HCEC 1CT (cell line): ENCODE measurements at places on chromosomes 3 and 15.
A peak's percentile ranks its signal among the peaks of the same experiment; 100 is the strongest.

DNA sequence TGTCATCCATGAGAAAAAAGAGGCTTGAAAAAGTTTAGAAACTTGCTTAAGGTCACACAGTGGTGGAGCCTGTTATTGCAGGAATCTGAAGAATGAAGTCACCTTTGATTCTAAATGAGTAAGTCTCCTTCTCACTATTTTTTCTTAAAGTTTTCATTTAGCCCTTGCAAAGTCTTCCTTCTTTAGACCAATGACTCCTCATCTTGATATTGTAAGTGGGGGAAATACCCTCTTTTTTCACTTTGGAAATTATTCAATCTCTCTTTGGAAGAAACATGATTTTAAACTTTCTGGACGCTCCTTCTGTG, 787 bp upstream of the SLMAP start:
- DNase-seq = peak; percentile 31

- DNase-seq = no peak
These were observed 166.8 kb upstream of the MRPL3 start for GRCh38 chr3:131669600-131669999.

GRCh38 chr3:195761567-195762248, 40.9 kb downstream of the MUC20 start:
- no peak for DNase-seq

- DNase-seq = no peak
These were observed 28.8 kb downstream of the RNU5B-1 start for GRCh38 chr15:65333148-65333820.

GRCh38 chr3:129627350-129628168, 21.1 kb upstream of the PLXND1 start:
- peak; percentile 72 for DNase-seq

GRCh38 chr3:58117561-58118181, 93.1 kb downstream of the DNASE1L3 start:
- DNase-seq = peak; percentile 50

- no peak for DNase-seq
These were observed 109.7 kb upstream of the ALDH1A3 start for GRCh38 chr15:100769975-100770340.

GRCh38 chr15:58604455-58604923, 145.0 kb downstream of the ADAM10 start:
- no peak for DNase-seq

GRCh38 chr15:98684995-98685525, 36.7 kb downstream of the IGF1R start:
- no peak for DNase-seq

DNA sequence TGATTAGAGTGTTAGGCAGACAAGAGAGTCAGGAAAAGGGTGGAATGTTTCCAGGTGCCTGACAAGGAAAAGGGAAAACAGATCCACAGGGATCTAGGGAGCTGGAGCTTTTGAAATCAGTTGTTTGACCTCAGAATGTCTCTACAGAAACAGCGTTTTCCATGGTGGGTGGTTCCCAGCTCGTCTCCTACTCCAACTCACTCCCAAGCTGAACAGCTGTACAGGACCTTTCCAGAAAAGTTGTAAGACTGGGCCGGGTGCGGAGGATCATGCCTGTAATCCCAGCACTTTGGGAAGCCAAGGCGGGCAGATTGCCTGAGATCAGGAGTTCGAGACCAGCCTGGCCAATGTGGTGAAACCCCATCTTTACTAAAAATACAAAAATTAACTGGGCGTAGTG, 55.7 kb upstream of the RYK start:
- DNase-seq = no peak

GRCh38 chr3:55615039-55615693, 128.1 kb upstream of the WNT5A start:
- DNase-seq = no peak

GRCh38 chr3:15636028-15636709, 34.6 kb downstream of the BTD start:
- peak; percentile 98 for DNase-seq

DNA sequence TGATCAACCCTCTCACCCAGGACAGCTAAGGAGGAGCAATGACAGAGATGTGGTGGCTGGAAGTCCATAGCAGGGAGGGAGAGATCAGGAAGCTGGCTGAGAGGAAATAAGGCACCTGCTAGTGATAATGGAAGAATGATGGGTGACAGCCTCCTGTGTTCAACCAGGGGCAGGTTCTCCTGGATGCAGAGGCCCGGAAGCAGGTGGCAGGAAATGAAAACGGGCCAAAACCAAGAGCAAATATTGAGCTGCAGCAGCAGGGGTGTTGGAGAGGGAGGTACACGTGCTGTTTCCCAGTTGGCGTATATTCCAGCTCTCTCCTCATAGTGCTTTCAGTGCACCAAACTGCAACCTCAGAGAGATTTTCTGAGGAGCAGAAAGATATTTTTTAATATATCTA, 213.4 kb upstream of the TBL1XR1 start:
- no peak for DNase-seq

DNA sequence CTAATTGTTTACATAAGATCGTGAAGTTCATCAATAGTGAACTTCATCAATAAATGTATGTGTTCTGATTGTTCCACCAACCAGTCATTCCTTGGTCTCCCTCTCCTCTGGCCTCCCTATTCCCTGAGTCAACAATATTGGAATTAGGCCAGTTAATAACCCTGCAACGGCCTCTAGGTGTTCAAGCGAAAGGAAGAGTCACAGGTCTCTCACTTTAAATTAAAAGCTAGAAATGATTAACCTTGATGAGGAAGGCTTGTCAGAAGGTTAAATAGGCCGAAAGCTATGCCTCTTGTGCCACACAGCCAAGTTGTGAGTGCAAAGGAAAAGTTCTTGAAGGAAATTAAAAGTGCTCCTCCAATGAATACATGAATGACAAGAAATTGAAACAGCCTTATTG, 89.4 kb upstream of the ACKR4 start:
- no peak for DNase-seq

GRCh38 chr15:88664151-88664778, 25.4 kb downstream of the ISG20 start:
- DNase-seq = peak; percentile 22

DNA sequence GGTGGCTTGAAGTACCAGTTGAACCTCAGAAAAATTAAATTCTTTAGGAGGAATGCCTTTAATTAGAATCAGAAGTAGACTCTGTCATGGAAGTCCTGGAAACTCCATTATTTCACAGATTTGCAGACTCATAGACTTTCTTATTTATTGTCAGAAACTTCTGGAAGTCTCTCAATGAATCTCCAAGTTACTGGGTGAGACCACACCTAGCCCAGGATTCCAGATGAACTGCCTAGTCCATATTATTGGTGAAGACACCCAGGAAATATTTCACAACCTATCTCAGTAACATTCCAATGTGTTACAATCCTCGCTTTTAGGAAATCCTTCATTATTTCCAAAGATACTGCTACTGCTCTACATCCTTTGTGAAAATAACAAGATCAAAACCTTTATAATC, 6.5 kb upstream of the THBS1 start:
- DNase-seq = no peak

GRCh38 chr15:49686599-49686998, 65.8 kb downstream of the DTWD1 start:
- peak; percentile 37 for DNase-seq

GRCh38 chr3:16279010-16279801, 14.2 kb downstream of the OXNAD1 start:
- DNase-seq = no peak
